ENCODE measurements at places on chromosomes 3 and 15.
A peak's percentile ranks its signal among the peaks of the same experiment; 100 is the strongest.

- DNase-seq = no peak
Observed at GRCh38 chr3:30664459-30664858, 58.1 kb downstream of the TGFBR2 start.

DNA sequence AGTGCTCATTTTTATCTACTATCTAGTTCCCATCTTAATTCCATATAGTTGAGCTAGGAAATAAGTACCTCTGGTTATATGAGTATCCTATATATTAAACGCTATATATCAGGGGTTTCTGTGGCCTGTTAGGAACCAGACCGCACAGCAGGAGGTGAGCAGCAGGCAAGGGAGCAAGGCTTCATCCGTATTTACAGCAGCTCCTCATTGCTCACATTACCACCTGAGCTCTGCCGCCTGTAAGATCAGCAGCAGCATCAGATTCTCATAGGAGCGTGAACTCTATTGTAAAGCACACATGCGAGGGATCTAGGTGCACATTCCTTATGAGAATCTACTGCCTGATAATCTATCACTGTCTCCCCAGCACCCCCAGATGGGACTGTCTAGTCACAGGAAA, 23.0 kb downstream of the GSK3B start:
- no peak for DNase-seq

GRCh38 chr3:18841422-18842343, 306.6 kb upstream of the KCNH8 start:
- no peak for DNase-seq

- DNase-seq = no peak
Observed at GRCh38 chr3:44963571-44964325, 12.2 kb downstream of the ZDHHC3 start.

DNA sequence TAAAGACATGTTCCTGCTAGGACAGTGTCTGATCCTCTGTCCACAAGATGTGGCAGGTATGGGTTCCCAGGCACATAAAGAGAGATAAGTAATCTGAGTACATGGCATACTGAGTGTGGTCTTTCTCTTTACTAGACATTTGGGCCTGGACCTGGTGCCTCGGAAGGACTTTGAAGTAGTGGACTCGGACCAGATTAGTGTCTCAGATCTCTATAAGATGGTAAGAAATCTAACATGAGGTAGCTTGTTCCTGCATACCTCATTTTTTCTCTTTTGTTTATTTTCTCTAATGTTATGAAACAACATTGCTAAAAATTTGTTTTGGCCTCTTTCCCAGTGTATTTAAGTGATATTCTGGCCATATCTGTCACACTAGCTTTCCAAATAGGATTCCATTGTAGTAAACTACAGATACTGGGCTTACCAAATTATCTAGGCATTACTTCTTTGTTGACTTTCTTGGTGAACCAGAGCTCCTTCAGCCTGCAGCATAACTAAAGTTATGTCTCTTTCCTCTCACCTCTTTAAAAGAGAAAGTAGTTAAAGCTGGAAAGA, 309.8 kb upstream of the MANF start:
- no peak for DNase-seq

- DNase-seq = no peak
Observed at GRCh38 chr3:23856286-23856685, 50.5 kb downstream of the UBE2E1 start.

- DNase-seq = no peak
Observed at GRCh38 chr3:191256405-191256804, 57.4 kb downstream of the OSTN start.

GRCh38 chr15:82587805-82588204, 47.5 kb upstream of the RPS17 start:
- no peak for DNase-seq

GRCh38 chr3:108102420-108103039, 11.7 kb upstream of the CD47 start:
- DNase-seq = no peak

GRCh38 chr3:172378439-172378838, 69.8 kb downstream of the GHSR start:
- DNase-seq = no peak

DNA sequence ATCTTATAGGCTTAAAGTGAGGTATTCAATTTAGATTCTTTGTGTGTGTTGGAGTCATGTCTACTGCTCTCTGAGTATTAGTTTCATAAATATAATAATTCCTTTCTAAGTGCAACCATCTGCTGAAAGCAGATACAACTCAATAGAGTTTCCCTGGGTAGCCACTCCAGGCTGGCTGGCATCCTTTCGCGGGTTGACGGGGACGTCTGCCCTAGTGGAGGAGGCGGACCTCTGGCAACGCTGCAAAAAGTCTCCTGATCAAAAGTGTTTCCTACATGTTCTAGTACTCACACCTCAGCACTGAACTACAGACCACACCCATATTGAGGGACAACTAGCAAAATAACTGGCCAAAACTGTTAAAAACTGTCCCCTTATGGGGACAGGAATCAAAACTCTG, 2.5 kb downstream of the MOBP start:
- DNase-seq = no peak

GRCh38 chr15:68054628-68055223, 611 bp downstream of the PIAS1 start:
- no peak for DNase-seq

DNA sequence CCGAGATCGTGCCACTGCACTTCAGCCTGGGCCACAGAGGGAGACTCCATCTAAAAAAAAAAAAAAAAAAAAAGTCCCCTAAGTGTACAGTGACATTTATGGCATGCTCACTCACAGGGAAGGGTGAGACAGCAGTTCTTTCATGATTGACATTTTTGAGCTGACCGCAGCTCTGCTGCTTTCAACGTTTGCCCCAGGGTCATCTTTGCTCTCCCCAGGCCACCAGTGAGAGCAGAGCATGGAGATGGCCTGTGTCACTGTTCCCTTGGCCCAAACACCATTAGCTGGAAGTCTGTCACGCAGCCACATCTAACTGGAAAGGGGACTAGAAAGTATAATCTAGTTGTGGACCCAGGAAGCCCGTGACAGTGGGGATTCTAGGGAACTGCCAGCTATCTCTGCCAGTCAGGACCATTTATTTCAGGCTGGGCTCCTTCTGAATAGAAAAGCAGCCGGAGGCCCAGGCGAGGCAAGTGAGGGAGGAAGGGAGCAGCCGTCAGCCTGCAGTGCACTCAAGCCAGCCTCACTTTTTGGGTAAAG, 193.4 kb upstream of the HES1 start:
- DNase-seq = no peak

DNA sequence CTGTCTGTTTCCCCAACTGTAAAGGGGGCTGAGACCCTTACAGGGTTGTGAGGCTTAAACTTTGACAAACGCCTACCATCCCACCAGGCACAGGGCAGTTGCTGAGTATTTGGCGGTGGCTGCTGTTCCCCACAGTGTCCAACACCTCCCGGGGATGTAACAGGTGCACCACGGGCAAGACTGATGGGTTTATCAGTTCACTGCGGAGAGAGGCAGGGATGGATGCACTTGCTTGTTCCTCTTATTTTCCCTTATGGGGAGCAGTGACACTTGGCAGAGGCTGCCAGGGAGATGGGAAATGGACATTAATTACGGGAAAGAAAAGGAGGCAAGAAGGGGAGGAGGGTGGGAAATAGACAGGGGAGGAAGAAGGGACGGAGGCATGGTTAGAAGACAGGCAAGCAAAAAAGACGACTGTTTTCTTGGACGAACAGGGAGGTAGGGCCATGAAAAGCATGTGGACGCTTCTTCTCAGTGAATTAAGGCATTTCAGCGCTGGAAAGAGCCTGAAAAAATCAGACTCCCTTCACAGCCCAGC, 16.6 kb upstream of the ADIPOQ start:
- no peak for DNase-seq

DNA sequence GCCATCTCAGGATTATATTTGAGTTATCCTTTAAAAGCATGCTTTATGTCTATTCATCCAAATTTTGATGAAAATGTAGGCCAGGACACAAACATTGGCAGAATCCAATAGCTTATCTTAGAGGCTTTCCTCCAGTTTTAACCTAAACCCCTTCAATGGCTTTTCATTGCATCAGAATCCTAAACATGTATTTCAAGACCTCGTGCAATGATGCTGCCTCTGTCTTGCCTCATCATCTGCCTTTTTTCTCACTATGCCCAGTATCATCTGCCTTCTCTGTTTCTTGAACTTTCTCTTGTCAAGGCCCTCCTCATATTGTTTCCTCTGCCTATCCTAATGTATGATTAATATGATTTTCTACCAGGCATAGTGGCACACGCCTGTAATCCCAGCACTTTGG, 76.1 kb upstream of the MAP4 start:
- DNase-seq = no peak

GRCh38 chr3:18258492-18258891, 166.6 kb downstream of the SATB1 start:
- no peak for DNase-seq

GRCh38 chr3:100033184-100033583, 81.1 kb downstream of the FILIP1L start:
- DNase-seq = peak; percentile 51

DNA sequence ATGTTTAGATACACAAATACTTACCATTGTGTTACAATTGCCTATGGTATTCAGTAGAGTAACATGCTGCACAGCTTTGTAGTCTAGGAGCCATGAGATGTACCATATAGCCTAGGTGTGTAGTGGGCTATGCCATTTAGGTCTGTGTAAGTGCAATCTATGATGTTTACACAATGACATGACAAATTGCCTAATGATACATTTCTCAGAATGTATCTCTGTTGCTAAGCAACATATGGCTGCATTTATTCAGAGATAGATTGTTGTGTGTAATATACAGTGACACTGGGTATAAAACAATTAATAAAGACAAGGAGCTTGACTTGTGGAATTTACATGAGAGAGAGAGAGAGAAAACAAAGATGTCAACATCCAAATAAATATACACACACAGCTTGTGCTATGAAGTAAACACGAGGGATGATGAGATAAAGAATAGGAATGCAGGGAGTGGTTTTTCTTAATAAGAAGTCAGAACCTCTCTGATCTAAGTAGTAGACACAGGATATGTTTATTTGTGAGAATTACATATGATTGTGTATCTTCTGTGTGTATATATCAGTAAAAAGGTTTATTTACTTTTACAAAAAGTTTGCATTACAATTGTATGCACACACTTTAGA, 110.0 kb downstream of the KCNAB1 start:
- no peak for DNase-seq

DNA sequence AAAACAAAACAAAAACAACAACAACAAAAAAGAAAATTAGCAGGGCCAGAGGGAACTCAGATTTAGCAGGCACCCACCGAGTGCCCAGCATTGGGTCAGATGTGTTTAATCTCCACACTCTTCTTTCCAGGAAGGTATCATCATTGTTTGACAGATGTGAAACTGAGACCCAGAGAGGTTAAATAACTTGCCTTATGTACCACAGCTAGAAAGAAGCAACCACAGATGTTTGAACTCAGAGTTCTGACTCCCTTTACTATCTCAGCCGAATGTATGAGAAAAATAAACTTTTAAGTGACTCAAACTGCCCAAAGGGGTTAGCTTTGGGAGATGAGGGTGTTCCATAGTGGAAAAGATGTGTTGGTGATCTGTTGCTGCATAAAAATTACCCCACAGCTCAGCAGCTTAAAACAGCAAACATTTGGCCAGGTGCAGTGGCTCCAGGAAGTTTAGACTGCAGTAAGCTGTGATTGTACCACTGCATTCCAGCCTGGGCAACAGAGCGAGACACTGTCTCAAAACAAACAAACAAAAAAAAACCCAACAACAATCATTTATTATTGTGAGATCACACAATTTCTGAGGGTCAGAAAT, 4.5 kb upstream of the RPP25 start:
- no peak for DNase-seq

- no peak for DNase-seq
Observed at GRCh38 chr15:65868546-65869125, 655 bp upstream of the RAB11A start.

DNA sequence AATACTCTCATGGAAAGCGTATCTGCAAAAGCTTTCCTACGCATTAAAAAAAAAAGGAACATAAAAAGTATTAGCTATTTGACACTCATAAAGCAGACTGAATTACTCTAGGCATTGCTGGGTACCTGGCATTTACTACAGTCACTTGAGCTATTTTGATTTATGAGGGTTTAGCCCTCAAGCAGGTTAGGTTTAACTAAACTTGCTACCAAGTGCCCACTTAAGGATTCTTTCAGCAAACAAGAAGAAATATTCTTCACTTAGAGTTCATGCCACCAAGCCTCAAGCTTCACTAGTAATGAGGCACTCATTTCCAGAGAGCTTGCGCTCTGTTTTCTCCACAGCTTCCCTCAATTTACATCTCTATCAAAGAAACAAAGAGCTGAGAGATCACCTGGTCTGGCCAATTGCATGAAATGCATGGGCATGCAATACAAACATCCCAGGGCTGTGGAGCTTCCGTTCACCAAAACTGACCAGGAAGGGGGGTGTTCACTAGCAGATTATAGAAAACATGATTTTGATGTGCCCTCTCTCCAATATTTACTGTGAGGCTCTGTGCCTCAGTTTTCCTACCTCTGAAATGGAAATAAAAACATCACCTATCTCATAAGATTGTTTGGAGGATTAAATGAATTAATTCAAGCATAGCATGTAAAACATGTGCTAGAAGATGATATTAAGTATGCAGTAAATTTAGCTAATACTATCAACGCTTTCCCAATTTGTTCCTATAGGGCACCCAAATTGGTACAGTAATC, 217.3 kb downstream of the RORA start:
- DNase-seq = no peak

GRCh38 chr3:105791919-105792786, 76.7 kb downstream of the CBLB start:
- no peak for DNase-seq

DNA sequence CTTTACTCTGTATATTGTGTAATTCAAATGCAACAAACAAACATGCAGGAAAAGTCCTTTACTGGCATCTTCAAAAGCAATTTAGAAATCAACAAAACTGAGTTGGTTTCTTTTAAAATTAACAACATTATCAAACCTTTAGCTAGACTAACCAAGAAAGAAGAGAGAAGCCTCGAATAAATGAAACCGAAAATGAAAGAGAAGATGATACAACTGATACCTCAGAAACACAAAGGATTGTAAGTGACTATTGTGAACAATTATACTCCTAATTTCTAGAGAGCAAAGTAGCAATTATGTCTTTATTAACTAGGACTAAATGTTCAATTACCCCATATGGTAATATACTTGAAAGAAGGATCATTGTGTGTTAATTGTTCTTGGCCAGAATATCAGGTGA, 49.2 kb upstream of the P3H2 start:
- DNase-seq = no peak

DNA sequence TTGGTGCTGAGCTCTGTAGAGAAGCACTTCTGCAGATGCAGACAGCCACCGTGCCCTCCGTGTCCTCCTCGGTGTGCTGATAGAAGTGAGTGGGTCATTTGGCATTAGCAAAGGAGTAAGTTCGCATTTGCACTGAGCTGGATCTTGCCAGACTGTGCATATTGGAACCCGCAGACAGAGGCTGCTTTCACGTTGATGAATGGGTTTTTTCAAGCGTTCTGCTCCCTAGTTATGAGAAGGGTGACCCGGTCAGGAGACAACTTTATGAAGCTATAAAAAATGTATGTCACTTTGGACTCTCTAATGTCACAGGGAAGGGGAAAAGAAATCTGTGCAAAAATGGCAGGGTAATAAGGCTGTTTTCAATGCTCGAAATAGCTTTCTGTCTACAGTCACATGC, 739.4 kb downstream of the MCTP2 start:
- no peak for DNase-seq

GRCh38 chr3:184231671-184232070, 2.3 kb downstream of the VWA5B2 start:
- no peak for DNase-seq

- no peak for DNase-seq
Observed at GRCh38 chr3:129013491-129013891, 12.4 kb downstream of the EFCC1 start.
